Caco-2 (cell line): ENCODE measurements at places on chromosomes 12 and 14. TPM values are rescaled to one million over a fixed set of nuclear protein-coding genes. Genes with fewer than 3 reads are reported as not detected.
A peak's percentile ranks its signal among the peaks of the same experiment; 100 is the strongest.

Gene TAS2R9
- not detected in 2 replicates for total RNA-seq

DNA sequence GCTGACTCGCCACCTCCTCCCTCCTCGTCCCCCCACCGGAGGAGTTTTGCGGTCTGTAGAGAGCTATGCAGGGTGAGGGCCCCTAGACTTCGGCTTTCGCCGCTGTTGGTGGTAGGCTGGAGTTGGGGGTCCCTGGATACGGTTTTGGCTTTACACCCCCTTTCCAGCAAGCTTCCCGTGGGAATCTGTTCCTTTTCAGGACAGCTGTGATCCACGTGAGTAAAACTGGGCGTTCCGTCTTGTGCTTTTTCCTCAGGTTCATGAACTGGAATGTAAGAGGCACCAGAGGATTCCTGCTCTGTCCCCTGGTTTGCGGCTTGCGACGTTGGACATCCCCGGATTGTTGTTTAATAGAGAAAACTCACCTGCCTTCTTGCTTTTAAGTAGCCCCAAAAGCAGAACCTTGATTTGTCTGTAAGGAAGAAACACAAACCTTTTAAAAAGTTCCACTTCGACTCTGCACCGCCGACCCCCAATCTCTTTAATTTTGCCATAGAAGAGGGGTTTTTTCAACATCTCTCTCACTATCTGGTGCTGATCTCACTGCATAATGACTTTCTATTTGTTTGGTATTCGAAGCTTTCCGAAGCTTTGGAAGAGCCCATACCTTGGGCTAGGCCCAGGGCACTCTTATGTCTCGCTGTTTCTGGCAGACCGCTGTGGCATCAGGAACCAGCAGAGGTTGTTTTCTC is 490 bp downstream of the PRORP start:
- DNase-seq: no peak

Gene HVCN1
- total RNA-seq: 0.23 TPM in 1 of 2 replicates, not detected in the other

Gene ITGA7
- total RNA-seq: 46.1 and 47.0 TPM in 2 replicates

DNA sequence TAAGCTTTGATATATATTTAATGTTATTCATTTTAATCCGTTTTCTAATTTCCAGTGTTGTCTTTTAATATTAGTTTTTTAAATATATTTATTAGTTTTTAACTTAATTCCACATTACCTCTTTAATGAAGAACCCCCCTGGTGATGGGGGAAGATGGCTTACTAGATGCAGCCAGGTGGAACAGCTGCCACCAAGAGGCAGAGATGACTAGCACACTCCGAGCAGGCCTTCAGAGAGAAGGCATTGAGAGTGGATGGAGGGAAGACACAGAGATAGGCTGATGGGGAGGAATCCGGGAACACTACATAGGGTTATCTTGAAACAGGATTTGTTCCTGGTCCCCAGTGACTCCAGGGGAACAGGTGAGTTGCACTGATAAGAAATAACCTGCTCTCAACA is 771.6 kb downstream of the LRFN5 start:
- no peak for DNase-seq

DNA sequence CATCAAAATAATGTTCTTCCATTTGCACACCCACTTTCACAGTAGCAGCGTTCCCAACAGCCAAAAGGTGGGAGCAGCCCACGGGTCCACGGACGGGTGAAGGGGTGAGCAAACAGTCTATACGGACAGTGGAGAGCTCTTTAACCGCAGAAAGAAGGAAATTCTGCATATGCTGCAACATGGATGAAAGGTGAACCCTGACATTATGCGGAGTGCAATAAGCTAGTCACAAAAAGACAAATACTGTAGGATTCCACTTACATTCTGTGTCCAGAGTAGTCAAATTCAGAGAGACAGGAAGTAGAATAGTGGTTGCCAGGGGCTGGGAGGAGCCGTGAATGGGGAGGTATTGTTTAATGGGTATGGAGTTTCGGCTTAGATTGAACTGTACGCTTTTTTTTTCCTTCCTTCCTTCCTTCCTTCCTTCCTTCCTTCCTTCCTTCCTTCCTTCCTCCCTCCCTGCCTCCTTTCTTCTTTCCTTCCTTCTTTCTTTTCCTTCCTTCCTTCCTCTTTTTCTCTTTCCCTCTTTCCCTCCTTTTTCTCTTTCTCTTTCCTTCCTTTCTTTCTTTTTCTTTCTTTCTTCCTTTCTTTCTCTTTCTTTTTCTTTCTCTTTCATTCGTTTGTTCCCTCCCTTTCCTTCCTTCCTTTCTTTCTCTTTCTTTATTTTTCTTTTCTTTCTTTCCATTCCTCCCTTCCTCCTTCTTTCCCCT is 15.8 kb upstream of the ANKRD9 start:
- DNase-seq: no peak

GRCh38 chr12:19129122-19129485 is 429 bp upstream of the PLEKHA5 start:
- no peak for DNase-seq

Gene HHIPL1
- total RNA-seq: 2.1 and 2.9 TPM in 2 replicates

Gene SERPINA9
- not detected in 2 replicates for total RNA-seq

DNA sequence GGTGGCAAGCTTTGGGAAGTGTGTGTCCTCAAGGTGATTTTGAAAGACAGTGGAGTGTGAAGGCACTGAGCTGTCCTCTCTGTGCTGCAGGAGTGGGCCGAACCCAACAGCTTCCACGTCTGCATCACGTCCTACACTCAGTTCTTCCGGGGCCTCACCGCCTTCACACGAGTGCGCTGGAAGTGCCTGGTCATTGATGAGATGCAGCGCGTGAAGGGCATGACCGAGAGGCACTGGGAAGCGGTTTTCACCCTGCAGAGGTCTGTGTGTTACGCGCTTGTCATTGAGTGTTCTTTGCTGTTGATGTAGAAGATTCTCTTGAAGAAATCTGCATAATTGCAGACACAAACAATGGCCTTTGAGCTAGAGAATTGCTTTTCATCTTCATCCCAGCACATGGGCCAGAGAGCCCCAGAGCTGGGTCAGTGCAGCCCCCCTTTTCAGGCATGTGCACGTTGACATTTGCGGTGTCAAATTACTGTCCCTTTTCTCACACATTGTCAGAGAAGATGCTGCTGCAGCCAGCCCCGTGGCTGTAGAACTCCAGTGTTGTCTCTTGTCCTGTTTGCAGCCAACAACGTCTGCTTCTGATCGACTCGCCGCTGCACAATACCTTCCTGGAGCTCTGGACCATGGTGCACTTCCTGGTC is 63.3 kb downstream of the EP400 start:
- no peak for DNase-seq

GRCh38 chr12:58916161-58916621 is 4.1 kb downstream of the LRIG3 start:
- no peak for DNase-seq

DNA sequence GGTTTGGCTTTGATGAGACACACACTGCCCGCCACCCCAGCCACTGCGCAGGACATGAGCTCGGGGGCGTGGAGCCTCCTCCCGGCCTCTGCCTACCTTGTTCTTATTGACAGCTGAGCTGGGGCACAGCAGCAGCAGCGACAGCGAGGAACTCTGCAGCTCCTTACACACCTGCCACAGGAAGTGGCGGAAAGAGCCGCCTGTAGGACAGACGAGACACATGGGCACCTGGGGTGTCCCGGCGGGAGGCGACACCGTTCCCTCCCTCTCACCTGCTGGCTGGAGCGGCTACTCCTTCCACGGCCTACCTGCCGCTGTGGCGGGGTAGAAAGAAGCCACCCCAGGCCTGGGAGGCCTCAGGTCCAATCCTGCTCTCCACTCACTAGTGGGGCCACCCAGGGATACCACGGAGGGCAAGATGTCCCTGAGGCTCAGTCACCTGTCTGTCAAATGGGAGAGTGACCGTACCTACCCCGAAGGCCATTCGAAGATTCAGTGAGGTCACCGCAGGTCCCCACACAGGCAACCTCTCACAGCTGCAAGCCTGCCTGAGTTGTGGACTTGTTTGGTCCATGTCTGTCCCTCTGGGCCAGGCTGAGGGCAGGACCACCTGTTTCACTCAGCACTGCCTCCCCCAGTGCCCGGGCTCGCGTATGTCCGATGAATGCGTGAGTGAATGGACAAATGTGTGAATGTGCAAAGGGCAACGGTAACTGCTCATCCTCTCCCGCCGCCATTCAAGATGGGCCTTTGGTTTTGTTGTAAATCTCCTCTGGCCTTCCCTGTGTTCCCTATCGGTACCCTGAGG is 42.6 kb downstream of the TRAFD1 start:
- DNase-seq: no peak

Gene GNB3
- 3.9 and 5.1 TPM in 2 replicates for total RNA-seq

DNA sequence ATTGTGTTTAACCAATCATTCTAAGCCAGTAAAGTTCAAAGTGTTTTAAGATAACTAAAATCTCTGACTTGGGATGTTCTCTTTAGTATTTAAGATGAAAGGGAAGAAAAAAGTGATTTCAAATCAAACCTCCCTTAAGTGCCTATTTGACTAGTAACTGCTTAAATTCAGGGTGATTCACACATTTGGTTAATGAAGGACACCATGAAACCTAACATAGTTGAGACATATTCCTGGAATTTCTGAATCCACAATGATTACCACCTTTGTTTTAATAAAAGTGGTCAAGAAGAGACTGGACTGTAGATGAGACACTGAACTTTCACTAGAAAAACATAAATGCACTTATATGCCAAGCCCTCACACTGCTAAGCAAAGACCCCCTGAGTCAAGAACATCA is 138.7 kb downstream of the MED13L start:
- no peak for DNase-seq

GRCh38 chr12:31631023-31631724 is 28.3 kb upstream of the ETFBKMT start:
- no peak for DNase-seq

- no peak for DNase-seq
Observed at GRCh38 chr12:109165599-109165998, 49.2 kb downstream of the ACACB start.

- peak; percentile 69 for DNase-seq
Observed at GRCh38 chr14:81400852-81401251, 728 bp upstream of the STON2 start.

DNA sequence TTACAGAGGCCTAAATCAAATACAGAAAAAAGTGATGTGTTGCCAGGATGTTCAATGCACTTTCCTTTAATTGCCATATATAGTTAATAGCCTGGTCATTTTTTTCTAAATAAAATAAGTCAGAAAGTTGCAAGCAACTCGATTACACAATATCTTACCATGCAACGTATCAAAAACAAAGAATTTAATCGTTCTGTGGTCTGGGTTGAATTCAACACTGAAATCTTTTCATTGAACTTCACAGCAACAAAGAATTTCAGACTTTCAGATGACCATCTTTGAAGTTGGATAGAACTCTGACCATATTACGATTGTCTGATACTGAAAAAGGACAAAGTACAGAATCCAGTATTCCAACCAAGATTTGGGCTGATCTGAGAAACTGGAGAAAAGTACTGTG is 231.9 kb downstream of the SLC25A21 start:
- DNase-seq: no peak

- no peak for DNase-seq
Observed at GRCh38 chr12:114673901-114674250, 10.1 kb downstream of the TBX3 start.

Gene PPP1R1A
- 0.43 TPM in 1 of 2 replicates, not detected in the other for total RNA-seq

GRCh38 chr12:48119078-48119833 is at the start of gene PFKM:
Gene PFKM, plus strand, starts transcription at chr12:48119364. Its CDS starts 3,411 bp downstream, at chr12:48122775.
- peak; percentile 92 for DNase-seq
